HT1080 (cell line): ENCODE measurements at places on chromosomes 12 and 14.

DNA sequence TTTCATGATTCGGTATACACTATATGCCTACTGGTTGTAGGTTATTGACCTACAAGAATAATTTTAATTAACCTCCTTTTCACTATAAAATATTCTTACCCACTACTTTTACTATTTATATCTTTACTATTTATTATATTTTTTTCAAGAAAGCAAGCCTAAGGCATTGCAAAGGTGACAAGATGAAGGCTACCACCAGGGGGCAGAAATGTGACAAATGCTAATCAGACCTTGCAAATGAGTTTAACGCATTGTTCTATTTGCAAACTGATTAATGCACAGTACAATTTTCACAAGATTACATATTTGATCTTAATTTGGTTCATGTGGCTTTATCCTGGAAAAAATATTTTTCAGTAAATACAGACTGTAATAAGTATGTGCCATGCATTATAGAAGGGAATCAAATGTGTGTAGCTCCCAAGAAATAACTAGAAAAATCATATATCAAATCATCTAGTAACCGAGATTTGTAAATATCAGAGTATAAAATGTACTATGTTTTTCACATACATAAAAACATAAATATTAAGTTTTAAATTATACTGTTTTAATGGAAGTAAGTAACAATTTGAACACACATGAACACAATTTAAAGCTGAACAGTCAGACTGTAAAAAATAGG is 107.0 kb downstream of the ADAMTS20 start:
- peak; percentile 24 for DNase-seq

GRCh38 chr14:21686468-21686867 is 12.8 kb upstream of the OR4E1 start:
- no peak for DNase-seq

GRCh38 chr14:64191756-64192155 is 102.4 kb downstream of the ESR2 start:
- peak; percentile 88 for DNase-seq

DNA sequence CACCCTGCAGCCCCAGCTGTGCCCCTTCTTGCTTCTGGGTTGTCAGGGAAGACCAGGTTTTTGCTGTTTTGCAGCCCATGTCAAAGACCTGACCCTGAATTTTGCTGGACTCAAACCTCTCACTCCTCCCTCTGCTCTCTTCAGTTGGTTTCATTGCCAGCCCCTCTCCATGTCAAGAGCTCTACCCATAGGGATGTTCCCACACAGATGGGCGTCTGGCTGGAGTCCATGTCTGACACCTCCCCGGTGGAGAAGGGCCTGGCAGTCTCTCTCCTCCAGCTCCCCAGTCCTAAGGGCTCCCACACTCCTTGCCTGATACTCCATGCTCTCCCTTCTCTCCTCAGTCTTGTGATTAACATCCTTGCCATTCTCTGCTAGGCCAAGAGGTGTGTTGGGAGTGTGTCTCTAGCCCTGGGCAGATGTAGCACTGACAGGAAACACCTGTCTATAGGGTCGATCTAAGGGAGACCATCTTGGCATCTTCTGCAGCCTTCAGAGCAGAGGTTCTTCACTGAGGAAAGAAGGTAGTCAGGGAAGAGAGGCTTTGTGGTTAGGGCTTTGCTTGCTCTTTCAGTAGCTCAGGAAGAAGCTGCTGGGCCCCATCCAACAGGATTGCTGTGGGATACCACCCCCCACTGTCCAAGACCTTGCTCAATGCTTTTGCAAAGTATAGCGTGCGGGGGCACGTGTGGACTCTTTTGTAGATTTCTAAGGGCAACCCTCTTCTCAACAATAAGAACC is 4.7 kb downstream of the ASIC1 start:
- peak; percentile 20 for DNase-seq

- no peak for DNase-seq
These were observed 21.1 kb upstream of the TAS2R14 start for GRCh38 chr12:10960211-10960610.

- DNase-seq: no peak
These were observed 110.2 kb downstream of the BTG1 start for GRCh38 chr12:92035477-92035876.

DNA sequence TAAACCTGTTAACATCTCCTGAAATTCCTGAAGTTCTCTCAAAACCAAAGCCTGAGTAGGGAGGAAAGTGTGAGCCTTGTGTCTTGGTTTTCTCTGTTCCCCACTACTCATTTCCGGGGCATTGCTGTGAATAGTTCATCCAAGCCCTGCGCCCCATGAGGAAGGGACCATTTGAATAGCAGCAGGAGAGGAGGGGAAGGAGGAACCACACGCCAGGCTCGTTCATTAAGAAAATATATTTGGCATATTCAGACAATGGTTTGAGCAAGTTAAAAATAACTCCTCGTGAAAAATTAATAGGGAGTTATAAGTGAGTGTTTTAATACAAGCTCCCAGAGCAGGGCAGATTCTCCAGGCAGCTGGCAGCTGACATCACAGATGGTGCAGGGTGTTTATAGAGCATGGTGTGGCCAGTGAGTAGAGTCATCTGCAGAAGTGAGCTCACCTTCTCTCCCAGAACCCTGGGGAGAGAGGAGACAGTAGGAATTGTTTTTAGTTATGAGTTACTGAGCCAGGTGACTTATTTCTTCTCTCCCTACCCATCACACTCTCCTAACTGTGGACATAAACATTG is 29.5 kb upstream of the CISTR start:
- DNase-seq: peak; percentile 50

DNA sequence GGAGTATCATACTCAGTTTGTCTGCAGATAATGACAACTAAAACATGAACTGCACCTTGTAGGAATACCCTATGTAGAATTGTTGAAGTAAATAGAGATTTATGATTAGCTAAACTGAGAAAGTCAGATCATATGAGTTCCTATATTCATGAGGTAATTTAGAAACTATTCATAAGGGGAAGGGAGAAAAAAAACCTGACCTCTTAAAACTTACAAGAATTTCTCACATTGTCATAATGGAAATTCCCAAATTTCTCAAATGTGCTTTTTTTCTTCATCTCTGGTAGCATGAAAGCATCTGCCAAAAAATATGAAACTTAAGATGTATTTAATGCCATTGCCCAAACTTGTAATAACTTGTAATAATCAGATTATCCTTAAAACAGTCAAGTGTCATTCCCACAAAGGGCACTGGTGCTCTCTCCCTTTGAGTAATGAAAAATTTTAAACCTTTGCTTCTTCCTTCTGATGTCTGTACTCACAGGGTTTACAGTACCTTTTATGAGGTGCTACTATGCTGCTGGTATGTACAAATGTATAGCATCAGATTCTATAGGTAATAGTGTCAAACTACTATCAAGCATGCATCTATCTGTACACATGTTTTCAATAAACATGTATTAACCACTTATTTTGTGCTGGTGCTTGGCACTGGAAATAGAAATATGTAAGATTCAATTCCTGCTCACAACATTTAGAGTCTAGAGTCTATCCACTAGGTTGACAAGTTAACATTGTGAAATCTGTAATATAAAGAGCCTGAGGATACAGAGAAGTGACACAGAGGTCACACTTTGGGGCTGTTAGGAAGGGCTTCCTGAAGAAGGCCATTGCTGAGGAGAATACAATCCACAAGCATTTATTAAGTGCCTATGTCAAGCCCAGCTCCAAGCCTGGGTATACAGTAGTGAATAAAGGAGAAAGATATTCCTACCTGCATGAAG is 17.4 kb upstream of the DRAM1 start:
- no peak for DNase-seq

GRCh38 chr14:75433631-75434071 is 5.8 kb downstream of the JDP2 start:
- no peak for DNase-seq

- DNase-seq: no peak
These were observed 6.4 kb downstream of the ITGB7 start for GRCh38 chr12:53200458-53201176.

DNA sequence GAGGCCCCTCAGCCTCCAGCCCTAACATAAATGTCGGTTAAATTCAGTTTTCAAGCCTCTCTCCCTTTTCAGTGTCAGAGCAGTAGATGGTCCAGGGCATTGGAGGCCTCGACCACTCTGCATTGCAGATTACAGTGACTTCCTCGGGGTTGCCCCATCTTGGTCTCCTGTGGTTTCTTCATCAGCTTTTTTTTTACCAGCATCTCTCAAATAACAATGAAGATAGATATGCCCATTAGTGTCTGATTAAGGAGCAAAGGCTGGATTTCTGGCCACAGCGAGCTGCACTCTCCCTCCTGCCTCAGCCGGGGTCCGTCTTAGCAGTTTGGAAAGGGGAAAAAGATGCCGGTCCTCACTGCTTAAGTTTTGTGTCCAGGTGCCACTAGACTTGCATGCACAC is 49.7 kb downstream of the C14orf132 start:
- no peak for DNase-seq

GRCh38 chr14:67787673-67788072 is 28.7 kb downstream of the ZFYVE26 start:
- no peak for DNase-seq

DNA sequence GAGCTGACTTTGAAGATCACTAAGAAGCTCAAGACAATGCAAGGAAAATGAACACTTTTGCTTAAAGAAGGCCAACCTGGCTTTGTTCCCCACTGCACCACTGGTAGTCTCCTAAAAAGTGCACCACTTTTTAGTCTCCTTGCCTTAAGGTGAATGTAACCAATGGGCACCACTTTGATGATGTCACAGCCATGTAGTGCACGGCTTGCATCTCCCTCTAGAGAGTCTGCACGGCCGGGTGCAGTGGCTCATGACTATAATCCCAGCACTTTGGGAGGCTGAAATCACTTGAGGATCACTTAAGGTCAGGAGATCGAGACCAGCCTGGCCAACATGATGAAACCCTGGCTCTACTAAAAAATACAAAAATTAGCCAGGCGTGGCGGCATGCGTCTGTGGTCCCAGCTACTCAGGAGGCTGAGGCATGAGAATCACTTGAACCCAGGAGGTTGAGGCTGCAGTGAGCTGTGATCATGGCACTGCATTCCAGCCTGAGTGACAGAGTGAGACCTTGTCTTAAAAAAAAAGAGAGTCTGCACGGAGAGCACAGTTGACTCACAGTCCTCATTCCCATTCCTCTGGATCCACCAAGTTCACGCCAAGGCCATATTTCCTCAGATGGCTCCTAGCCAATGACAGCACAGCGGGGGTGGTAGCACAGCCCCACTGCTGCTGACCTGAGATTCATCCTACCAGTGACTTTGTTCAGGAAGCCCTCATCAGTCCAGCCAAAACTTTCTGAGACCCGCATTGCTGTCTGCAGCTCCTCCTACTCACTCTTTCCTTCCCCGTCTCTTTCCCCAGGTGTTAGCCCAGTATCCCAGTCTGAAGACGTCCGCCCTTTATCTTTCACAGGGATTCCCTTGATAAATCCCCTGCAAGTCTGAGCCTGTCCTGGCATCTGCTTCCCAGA is 16.5 kb upstream of the IFT81 start:
- peak; percentile 70 for DNase-seq

- DNase-seq: no peak
These were observed 417.1 kb downstream of the AEBP2 start for GRCh38 chr12:19856389-19856788.

GRCh38 chr12:132099739-132100138 is 44.4 kb downstream of the DDX51 start:
- no peak for DNase-seq

DNA sequence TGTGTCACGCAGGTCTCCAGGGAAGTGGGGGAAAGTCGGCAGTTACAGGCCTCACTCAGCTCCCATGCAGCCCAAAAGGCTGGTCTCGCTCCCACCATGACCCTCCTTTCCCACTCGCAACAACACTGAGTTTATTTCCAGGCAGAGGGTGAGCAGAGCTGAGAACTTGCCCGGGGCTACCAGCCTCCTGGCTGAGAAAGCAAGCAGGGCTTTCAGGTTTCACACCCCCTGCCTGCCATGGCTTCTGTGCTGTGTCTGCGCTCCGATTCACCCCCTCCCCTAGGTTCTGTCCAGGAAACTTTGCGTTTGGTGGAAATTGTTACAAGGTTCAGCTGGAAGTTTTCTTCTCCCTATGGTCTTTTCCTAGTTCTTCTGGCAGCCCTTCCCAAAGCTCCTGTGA is 17.1 kb downstream of the OR10G2 start:
- DNase-seq: no peak

DNA sequence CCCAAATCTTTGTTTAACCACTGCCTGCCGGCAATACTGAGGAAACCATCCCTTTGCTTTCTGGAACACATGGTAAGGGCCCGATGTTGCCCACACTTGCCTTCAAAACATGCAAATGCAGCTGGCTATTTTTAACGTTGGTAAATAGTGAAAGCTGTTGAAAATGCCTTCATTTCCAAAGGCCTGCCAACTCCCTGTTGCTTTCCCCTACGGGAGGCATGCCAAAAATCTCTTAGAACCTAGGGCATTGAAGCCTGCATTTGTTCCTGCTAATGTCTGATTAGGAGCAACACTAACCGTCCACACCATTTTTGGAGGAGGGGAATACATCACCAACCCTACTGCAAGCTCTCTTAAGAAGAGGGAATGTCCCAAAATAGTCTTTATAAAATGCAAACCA is 152.6 kb upstream of the NOS1 start:
- DNase-seq: no peak

- DNase-seq: no peak
These were observed 22.1 kb upstream of the AQP2 start for GRCh38 chr12:49928471-49928870.

- no peak for DNase-seq
These were observed 30.0 kb downstream of the PELI2 start for GRCh38 chr14:56147986-56148901.
